Fibroblast of gingiva (primary cell): ENCODE measurements at places on chromosomes 5 and 9.
A peak's percentile ranks its signal among the peaks of the same experiment; 100 is the strongest.

DNA sequence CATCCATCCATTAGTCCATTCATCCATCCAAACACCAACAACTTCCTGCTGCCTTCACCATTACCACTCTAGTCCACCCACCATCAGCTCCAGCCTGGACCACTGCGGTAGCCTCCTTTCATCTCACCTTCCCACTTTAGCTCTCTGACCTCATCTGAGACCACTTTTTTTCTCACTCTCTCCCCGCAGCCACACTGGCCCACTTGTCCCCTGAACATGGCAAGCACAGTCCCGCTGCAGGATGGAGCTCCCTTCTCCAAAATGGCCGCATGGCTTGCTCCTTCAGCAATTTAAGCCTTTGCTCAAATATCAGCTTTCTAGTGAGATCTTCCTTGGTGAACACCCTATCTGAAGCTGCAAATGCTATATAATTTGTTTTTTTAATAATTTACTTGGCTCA, 11.1 kb downstream of the CSF1R start:
- no peak for DNase-seq

GRCh38 chr5:132044207-132044606, 16.2 kb upstream of the IL3 start:
- no peak for DNase-seq

- DNase-seq = peak; percentile 47
These were observed 21.3 kb upstream of the ZNF782 start for GRCh38 chr9:96875461-96876142.

DNA sequence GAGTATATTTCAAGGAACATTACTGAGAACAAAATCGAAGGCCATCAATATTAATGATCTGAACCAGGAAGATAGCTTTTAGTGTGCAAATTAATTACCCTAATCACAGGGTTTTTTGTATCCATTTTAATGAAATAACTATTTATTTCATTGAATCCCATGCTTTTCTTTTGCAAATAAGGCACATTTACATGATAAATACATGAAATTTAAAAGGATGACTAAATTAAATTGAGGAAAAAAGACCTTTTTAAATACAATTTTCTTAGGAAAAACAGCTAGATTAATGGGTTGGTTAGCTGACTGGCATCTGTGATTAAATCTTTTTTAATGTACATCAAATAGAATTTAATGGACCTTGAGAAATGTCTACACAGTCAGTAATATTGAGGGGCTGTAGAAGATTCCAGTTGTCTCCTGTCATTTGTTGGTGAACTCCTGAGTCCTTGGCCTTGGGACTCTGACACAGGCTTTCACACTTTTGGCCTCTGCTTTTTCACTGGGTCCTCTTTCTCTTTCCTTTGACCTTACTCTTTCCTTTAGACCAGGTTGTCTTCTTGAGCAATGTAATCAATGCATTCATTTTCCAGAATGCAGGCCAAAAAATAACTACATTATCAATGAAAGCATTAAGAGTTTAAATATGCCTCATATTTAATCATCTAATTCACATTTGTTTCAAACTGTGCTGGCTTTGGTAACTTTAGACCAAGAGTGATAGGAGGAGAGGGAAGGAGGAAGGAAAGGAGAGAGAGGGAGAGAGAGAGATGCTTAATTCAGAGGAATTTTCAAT, 511.5 kb downstream of the ZNF608 start:
- DNase-seq = no peak

DNA sequence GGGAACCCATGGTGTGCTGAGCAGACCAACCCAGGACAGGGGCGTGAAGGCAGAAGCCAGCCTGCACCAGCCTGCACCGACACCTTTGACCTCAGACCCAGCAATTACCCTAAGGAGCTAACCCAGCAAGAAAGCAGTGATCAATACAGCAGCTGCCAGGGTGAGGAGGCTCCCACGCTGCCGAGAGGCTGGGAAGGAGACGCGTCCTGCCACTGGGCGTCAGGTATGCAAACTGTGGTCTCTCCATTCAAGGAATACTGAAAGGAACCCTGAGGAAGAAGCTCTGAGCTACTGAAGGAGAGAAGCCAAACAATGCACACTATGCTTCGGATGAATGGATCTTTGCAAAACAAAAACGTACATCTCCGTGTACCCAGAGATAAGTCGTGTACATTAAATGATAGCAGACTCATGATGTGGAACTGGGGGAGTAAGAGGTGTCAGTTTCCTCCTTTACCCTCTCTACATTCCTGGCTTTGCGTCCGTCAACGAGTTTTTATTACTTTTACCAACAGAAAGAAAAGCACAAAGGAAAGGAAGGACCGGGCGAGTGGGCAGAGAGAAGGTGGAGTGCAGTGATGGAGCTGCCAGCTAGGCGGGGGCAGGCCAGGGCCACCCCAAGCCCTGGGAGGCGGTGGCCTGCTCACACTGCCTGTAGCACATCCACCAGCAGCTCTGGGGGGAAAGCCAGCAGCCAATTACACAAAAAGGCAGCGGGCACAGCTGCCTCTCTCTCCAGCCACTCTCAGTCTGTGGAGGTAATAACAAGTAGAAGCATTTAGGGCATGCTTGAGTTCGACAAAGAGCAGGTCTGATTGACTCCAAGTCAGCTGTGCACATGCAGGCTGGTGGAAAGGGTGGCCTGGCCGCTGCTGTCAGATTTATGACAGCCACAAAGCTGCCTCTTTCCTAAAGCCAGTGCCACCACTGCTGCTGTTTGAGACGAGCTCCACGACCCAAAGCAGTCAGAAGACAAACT, 29.3 kb downstream of the RASGEF1C start:
- no peak for DNase-seq

- DNase-seq = no peak
These were observed 567.2 kb upstream of the ARRDC3 start for GRCh38 chr5:91950328-91950727.
